ENCODE measurements at places on chromosomes 3 and 15.

DNA sequence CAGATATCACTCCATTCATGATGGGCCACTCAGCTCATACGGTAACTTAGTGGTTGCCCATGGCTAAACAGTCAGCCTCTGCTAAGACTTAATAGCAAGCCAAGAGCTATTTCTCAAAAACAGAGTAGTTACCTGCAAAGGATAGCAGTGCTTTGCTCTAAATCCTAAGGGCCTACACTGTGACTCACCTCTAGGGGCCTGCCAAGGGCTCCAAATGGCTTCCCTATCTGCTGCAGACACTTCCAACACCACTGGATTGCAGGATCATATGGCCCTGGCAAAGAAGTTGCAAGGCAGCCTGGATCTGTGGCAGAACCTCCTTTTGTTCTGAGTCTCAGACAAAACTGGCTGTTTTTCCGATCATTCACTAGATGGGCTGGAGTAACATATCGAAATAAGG is 17.8 kb downstream of the CGGBP1 start:
- DNase-seq: no peak

DNA sequence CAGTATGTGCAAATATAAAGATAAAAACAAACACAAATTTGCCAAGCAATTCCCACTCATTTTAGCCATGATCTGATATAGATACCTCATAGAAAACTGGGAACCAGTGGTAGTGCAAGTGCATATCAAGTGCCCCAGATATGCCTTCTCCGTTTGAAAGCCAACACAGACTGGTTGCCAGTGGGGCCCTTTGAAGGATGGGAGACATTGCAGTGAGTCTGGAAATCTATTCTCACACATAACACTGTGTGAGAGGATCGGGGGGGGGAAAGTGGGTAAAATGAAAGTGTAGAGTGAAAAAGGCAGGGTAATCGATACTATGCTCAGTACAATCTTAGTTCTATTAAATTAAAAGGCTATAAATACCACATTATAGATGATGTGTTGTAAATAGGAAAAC is 83.0 kb downstream of the CBLB start:
- no peak for DNase-seq

GRCh38 chr3:128081846-128082245 is 29.6 kb downstream of the SEC61A1 start:
- no peak for DNase-seq

GRCh38 chr3:132368962-132369361 is 48.3 kb upstream of the DNAJC13 start:
- DNase-seq: no peak

GRCh38 chr3:75692061-75692460 is 27.9 kb downstream of the FRG2C start:
- no peak for DNase-seq

- DNase-seq: no peak
Observed at GRCh38 chr3:141006344-141006743, 44.8 kb upstream of the SPSB4 start.

GRCh38 chr3:52238193-52238760 is 681 bp downstream of the TWF2 start:
- peak; percentile 22 for DNase-seq

DNA sequence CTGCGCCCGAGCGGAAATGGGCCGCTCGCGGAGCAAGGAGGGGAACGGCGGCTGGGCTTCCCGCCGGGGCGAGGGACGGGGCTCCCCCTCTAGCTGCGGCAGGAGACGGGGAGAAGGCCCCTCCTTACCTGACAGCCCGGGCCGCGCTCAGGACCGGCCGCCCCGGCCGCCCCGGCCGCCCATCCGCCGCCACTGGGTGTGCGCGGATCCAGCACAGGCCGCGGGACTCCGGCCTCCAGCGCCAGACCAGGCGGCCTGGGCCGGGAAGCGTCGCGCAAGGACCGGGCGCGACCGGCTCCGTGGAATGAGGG is 296 bp downstream of the TPRA1 start:
- DNase-seq: peak; percentile 59

- no peak for DNase-seq
Observed at GRCh38 chr3:196399485-196399945, 32.7 kb downstream of the UBXN7 start.

DNA sequence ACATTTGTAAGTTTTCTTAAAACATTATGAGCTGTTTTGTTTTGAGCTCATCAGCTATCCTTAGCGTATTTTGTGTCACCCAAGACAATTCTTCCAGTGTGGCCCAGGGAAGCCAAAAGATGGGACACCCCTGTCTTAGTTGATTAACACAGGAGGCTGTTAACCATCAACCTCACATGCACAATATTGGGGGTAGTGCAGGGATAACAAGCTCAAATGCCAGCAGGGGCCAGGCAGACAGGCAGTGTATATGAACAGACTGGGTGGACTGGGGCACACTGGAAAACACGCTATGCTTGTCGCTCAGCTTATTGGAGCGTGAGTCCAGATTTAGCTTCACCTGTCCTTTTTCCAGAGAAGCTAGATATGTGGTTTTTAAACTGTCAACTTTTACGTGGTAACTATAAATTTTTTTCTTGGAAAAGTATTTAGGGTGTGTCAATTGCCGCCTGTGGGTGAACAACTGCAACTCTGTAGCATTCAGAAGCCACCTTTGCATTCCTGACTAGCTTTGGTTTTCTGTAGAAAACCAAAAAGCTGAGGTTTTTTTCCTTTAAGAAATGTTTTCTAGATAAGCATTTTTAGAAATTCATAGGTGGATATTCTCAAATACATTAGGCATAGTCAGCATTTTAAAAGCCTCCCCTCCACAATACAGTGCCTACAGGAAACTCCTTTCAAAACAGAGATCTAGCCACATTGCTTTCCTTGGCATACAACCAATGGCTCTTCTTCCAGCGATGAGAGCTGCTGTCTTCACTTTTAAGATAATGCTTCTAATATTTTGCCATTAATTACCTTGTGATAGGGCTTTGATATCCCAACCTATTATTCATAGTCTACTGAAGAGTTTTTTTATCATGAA is 14.6 kb downstream of the PSMD6 start:
- DNase-seq: no peak

DNA sequence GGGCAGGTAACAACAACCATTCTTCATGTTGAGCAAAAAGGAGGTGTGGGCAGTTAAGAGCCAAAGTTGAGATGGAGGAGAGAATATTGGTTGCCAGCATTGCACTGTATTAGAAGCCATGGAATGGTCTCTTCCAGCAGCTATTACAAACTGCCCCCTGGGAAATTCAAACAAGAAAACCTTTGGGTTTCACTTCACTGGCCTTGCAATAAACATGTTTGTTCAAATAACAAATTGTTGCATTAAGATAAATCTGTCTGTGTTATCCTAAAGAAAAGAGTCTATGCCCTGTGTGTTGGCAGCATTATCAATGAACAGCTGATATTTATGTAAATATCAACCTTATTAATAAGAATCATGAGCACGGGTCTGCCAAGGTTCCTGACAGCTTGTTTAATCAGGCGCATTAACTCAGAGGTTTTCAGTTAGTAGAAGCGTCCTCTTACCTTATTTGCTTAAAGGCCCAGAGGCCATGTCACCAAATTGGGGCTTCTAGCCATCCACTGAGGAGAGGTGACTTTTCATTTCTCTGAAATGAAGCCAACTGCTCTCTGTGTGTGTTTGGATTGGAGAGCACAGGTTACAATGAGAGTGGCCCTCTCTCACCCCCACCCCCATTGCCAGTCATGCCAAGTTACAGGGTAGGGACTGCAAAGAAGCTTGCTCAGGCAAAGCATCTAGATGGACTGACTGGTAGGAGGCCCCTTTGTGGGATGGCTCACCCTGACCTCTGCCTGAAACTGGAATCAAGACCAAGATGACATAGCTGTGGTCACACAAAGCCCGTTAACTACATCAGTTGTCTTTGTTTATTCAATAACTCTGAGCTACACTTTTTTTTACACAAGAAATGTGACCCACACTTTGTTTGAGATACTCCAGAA is 10.5 kb downstream of the FILIP1L start:
- DNase-seq: no peak

- DNase-seq: no peak
Observed at GRCh38 chr3:52614689-52615088, 71.0 kb downstream of the PBRM1 start.

GRCh38 chr3:11640009-11640673 is 3.6 kb downstream of the VGLL4 start:
- DNase-seq: no peak

GRCh38 chr15:90459368-90459767 is 70.4 kb upstream of the CRTC3 start:
- no peak for DNase-seq

DNA sequence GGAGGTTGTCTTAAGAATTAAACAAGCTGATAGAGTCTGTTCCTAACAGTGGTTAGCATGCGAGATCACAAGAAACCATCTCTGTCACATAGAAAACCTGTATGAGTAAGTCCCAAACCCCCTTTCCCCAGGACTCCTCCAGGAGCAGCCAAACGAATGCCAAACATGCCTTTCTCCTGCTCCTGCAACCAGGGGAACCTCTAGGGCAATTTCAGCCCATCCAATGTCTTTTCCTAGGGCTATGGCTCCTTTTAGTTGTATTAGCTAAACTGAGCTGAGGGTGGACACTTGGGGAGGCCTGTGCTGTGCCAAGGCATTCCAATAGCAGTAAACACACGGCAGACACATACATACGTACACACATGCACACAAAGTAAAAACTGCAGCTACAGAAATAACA is 36.5 kb upstream of the TIMP4 start:
- DNase-seq: no peak

DNA sequence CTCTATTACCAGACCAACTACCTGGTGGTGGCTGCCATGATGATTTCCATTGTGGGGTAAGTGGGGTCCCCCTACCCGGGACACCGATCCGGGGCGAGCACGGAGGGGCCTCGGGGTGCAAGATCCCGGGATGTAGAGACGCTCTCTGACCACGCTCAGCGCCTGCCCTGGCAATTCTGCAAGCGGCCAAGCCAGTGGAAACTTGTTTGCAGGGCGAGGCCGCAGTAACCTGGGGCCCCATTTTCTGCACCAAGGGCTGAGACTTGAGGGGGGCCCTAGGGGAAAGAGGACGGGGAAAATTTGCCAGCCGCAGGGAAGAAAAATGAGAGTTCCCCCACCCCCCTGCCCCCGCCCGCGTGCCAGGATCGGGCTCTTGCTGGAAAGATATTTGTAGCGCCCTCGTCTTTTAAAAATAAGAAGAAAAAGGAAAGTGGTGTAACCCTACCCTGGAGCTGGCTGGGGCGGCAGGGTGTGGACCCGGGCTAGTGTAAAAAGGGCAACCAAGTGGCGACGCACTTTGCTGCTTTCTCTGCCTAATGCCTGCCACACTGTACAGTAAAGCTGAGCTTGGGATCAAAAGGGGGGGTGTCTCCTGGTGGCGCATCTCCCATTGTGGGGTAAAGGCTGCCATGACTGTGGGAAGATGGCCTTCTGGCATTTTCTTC is 563 bp downstream of the ARL6IP5 start:
- peak; percentile 51 for DNase-seq

GRCh38 chr3:101544161-101544850 is 17.4 kb upstream of the TRMT10C start:
- no peak for DNase-seq

DNA sequence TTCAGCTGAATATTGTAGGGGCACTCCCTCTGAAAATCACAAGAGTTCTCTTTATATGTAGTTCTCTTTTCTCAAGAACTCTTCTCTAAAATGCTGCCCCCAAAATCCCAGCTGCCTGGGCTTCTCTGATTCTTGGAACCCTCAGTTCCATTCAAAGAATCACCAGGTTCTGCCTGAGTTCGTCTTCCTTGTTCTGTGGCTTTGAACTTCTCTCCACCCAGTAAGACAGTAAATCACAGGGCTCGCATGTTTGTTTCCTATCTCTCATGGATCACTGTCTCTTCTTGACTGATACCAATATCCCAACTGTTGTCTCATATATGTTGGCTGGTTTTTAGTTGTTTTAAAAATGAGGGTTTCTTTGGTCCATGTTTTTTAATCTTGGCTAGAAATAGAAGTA is 359.5 kb upstream of the CBLB start:
- DNase-seq: peak; percentile 46

DNA sequence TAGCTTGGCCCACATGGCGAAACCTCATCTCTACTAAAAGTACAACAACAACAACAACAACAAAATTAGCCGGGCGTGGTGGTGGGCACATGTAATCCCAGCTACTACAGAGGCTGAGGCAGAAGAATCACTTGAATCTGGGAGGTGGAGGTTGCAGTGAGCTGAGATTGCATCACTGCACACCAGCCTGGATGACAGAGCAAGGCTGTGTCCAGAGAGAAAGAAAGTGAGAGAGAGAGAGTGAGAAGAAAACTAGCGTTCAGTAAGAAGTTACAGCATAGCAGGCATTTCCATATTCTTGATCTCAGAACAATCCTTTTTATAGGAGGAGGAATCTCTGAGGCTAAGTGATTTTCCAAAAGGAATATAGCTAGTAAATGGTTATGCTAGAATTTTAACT is 1076.1 kb downstream of the AGBL1 start:
- no peak for DNase-seq

DNA sequence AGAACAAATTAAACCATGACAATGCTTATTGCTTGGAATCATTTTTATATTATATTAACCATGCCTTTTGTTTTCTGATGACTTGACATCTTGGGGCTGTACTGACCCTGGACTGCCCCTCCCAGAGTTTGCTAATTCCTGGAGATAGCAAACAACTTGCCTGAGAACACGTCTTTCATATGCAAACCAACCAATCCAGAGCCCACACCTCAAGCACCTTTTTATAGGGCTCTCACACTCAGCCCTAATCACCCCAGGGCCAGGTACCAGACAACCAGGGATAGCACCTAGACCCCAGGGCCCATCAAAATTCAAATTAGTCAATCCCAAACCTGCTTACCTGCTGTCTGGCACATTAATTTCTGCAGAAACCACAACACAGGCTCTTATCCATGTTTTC is 36.9 kb downstream of the MRPS11 start:
- DNase-seq: no peak

GRCh38 chr15:60889006-60889405 is 340.1 kb downstream of the RORA start:
- DNase-seq: no peak

DNA sequence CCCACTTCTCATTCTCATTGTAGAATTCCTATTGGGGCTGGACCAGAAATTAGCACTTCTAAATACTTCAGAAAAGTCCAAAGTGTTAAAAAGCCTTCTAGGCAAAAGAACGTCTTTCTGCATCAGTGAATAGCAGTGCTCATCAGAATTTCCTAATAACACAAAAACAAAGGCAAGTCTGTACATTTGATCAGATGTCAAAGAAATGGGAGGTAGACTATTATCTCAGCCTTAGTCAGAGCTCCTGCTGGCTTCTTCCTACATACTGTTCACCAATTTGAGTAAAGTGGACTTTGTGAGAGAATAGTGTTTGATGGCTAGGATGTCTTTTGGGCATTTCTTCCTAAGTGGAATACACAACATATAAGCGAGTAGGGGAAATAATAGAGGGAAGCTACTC is 48.7 kb downstream of the FOXB1 start:
- no peak for DNase-seq

- no peak for DNase-seq
Observed at GRCh38 chr3:190059242-190059590, 61.5 kb downstream of the P3H2 start.

DNA sequence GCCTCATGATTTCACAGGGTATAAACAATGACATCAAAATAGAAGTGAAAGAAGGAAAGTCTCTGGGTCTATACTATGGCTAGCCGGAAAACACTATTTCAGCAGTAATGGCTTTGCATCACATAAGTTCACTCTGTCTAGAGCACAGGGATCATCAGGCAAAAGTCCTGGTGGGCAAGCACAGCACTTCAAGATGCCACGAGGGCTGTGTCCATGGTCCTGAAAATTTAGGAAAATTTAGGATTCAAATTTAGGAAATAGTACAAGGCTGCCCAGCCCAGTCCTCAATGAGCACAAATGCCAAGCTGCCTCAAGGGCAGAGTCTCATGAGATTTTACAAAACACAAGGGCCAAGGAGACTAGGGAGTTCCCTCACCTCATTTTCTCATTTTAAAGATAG is 54.1 kb downstream of the RORA start:
- DNase-seq: no peak

GRCh38 chr15:83449937-83450506 is 2.9 kb downstream of the SH3GL3 start:
- no peak for DNase-seq

Measured in activated naive CD4-positive, alpha-beta T cell treated with anti-CD3 and anti-CD28 coated beads, Interleukin-2, amount 10 ng/mL, durations not matched to agents 7 days and 5 days (primary cell).